ENCODE measurements at places on chromosomes 16 and 17. TPM values are rescaled to one million over a fixed set of nuclear protein-coding genes. Genes with fewer than 3 reads are reported as not detected.

DNA sequence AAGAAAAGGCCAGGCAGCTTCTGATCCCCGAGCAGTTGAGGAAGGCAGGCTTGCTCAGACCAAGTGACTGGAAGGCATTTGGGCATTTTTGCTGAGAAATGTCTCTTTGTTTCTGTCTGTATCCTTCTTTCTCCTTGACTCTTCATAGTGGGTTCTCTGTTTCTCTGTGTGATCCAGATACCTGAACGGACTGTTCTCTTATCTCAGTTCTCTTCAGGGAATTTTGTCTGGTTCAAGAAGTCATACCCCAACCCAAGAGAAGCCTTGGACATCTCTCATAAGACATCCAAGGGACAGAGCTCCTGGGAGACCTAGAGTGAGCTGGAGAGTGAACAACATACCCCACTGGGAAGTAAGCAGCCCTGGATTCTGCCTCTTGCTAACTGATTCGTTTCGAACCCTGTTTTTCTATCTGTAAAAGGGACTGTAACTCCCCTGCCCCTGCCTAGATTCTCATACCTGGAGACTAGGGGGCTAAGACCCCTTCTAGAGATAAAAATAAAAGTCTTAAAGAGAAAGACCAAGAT lies 541 bp downstream of the CCL3 start:
- no peak for DNase-seq

GRCh38 chr16:741986-742629 lies 1.3 kb upstream of the CIAO3 start:
- no peak for DNase-seq

Gene EVPLL
- total RNA-seq = not detected

Gene OGFOD3
- total RNA-seq = 21.5 TPM

- no peak for DNase-seq
Measured at GRCh38 chr17:40560592-40561293, 4.5 kb downstream of the CCR7 start.

DNA sequence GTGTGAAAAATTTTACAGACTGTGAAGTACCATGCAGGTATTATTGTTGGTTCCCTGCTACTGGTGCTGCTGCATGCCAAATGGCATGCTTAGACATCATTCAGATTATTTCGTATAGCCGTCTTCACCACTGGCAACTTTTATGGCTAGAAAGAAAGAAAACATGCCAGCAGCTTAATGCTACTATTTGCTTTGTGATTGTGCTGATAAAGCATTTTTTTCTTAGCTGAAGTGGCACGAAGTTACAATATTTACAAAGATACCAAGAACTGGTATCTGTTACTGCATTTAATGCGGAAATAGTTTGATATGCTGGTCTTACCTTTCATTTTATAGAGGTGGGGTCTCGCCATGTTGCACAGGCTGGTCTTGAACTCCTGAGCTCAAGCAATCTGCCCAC lies 8.2 kb downstream of the ZNHIT3 start:
- no peak for DNase-seq

DNA sequence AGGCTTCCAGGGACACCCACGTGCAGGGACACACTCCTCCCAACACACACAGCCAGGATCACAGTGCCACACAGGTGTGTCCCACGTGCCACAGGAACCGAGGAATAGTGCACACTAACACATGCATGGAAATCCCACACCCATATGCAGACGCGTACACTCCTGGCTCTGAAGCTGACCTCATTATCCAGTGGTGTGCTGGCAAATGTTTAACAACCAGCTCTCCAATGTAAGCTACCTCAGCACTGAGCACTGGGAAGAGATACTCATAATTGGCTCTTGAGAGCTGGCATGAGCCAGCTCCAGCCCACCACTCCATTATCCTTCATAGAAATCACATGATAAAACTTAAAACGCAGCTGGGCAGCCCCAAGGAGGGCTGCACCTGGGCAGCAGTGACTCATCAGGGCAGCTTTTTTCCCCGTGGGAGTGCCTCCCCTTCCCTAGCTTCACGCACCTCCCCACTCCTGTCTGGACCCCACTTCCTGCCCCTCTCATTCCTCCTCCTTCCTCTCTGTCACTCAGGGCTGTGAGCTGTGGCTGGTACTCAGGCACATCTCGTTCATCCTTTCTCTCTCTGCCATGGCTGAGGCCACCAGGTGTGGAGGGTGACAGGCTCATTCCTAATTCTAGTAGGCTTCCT lies 14.9 kb upstream of the TBX21 start:
- DNase-seq = no peak
